ENCODE measurements at places on chromosomes 16 and 17.

DNA sequence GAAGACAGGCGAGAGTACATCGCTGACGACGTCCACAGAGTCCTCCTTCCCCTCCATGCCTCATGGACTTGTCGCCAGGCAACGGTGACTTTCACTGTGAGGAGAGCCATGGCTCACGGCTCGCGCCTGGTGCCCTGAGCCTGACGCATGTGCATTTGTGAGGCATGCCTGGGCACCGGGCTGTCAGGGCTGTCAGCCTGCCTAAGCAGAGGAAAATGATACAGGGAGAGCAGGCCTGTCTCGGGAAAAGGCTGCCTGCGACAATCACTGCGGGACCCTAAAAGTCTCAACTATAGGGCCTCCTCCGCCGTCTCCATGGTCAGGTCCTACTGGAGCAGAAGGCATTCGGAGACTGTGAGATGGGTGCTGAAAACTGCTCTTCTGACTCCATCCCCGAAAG lies 135.5 kb upstream of the WSB1 start:
- no peak for DNase-seq

- no peak for DNase-seq
These were observed 57.5 kb downstream of the BEAN1 start for GRCh38 chr16:66484453-66485213.

DNA sequence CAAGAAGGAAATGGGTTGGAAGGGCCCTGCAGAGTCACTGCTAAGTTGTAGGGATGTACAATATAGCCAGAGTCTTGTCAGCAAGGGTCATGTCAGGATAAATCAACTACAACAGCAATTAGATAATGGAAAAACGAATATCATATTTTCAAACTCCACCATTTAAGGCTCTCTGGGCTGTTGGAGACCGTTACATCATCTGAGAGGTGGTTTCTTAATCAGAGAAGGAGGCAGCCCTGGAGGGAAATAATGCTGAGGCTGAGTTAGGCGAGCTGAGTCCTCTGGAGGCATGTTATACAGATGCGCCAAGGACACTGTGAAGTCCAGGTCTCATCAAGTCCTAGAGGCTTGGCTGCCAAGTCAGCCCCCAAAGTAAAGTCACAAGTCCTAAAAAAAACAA lies 30.3 kb downstream of the LYRM9 start:
- DNase-seq = no peak

DNA sequence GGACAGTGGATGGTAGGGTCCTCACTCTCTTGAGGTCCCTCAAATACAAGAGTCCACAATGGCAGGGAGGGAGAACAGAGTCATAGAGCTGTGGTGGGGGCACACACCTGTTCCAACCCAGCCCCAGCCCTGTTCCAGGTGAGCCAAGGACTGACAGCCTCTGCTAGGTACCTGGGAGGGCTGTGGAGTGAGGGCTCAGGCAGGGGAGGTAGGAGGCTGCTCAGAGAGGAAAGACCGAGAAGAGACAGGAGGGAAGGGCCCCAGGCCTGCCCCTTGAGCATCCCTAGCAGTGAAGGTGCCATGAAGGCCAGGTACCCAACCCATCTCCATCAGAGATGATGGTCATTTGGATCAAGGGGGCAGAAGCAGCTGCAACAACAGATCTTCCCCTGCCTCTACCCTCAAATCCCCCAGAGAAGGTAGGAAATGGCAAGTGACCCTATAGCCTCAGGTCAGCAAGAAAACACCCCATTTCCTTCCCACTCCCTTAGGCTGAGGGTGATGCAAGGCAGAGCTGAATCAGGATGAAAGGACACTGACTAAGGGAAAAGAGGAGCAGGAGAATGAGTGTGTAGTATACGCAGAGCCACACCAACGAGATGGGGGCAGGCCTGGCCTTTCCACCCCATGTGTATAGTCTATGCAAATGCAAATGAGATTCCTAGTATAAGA lies 28.6 kb downstream of the CD300LG start:
- no peak for DNase-seq

- no peak for DNase-seq
These were observed 27.3 kb upstream of the UBE2G1 start for GRCh38 chr17:4393806-4394205.

DNA sequence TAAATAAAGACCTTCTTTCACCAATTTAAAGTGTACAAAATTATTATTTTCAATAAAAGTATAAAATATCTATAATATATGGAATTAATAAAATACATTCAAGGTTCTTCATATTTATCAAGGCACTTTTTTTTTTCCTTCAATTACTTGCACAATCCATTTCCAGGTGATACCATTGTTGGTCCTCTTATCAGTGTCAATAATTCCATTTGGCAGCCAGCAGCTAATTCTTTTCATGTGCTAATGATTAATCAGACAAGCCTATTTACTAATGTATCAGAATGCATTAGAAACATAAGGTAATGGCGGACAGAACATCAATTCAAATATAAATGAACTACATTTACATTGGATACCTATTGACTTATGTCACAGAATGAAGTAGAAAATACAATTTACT lies 622.2 kb downstream of the TOX3 start:
- no peak for DNase-seq

DNA sequence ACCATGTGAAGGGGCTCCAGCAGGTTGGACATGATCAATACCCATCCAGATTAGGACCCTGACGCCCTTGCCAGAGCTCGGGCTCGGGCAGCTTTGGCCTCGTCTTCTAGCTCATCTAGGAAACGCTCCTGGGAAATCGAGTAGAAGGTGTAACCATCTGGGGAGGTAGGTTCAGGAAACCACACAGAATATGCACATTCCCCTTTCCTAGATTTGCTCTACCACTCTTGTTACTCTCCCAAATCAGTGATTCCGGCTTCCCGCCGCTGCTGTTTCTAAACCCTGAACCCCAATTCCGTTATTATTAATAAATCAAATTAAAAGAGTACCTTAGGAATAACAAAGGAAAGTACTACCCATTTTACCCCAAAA lies 507 bp downstream of the COA3 start:
- no peak for DNase-seq

DNA sequence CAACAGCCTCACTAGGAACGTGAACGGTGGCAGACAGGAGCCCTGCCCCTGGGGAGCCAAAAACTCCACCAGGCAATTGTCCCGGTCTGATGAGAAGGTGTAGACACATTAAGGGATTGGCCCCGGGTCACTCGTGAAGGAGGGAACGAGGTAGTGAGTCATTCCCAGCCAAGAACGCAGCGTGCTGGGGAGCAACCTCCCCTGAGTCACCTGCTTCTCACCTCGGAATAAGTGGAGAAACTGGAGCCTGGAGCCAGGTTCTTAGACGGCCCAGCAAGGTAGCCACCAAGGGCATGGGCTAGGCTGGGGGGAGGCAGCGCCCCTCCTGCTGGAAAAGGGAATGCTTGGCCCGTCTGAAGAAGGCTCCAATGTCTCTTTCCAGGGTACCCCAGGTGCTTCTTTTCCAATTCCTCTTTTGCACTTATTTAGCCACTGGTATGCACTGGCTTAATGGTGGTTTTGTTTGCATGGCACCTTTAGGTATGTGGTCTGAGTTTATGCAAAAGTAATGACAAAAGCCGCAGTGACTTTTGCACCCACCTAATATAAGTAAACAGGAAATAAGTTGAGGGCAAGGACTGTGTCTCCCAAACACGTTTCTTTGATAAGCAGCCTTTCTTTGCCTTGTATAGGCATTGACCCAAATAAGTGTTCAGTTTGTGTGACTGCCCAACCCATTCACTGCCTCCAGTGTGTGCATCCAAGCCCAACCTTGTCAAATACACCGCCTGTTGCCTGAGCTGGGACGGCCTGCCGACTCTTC lies 1.8 kb upstream of the HELZ start:
- DNase-seq = no peak

GRCh38 chr17:79808763-79809529 lies 12.1 kb upstream of the CBX8 start:
- no peak for DNase-seq

DNA sequence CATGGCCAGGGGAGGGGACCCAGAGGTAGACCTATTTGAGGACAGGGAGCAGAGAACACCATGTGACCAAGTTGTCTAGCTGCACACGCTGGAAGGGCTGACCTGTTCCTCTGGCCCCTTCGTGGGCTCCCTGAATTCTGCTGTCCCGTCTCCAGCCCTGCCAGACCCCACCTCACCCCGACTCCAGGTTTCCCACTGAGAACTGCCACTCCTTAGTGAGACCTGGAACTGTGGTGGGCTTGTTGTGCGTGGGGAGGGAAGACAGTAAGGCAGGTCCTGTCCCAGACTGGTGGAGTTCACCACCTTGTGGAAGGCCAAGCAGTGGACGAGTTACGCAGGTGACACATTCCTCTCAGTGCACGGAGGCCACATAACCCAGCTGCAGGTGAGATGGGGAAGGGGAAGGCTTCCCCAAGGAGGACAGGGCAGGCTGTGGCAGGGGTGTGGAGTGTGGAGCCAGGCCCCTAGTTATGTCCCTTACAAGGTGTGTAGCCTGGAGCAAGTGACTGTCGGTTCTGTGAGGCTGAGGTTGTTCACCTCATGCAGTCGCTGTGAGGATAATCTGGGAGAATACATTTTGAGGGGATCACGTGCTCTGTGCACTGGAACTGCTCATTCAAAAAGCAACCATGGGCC lies 54.7 kb downstream of the USP22 start:
- no peak for DNase-seq

GRCh38 chr17:42060231-42060630 lies 9.8 kb upstream of the C17orf113 start:
- no peak for DNase-seq

- DNase-seq = no peak
These were observed 75.9 kb downstream of the LMF1 start for GRCh38 chr16:894841-895240.

- peak; percentile 55 for DNase-seq
These were observed 57.1 kb downstream of the SPECC1 start for GRCh38 chr17:20066253-20066652.

Data from AG09319 (cell line).